ENCODE measurements at places on chromosomes 12 and 14.

GRCh38 chr14:34039428-34040047, 88.7 kb upstream of the EGLN3 start:
- DNase-seq: no peak

- DNase-seq: no peak
Measured at GRCh38 chr12:65074932-65075331, 46.2 kb downstream of the WIF1 start.

- no peak for DNase-seq
Measured at GRCh38 chr12:52805739-52806138, 8.2 kb downstream of the KRT4 start.

GRCh38 chr14:33332497-33332896, 393.8 kb downstream of the NPAS3 start:
- DNase-seq: no peak

DNA sequence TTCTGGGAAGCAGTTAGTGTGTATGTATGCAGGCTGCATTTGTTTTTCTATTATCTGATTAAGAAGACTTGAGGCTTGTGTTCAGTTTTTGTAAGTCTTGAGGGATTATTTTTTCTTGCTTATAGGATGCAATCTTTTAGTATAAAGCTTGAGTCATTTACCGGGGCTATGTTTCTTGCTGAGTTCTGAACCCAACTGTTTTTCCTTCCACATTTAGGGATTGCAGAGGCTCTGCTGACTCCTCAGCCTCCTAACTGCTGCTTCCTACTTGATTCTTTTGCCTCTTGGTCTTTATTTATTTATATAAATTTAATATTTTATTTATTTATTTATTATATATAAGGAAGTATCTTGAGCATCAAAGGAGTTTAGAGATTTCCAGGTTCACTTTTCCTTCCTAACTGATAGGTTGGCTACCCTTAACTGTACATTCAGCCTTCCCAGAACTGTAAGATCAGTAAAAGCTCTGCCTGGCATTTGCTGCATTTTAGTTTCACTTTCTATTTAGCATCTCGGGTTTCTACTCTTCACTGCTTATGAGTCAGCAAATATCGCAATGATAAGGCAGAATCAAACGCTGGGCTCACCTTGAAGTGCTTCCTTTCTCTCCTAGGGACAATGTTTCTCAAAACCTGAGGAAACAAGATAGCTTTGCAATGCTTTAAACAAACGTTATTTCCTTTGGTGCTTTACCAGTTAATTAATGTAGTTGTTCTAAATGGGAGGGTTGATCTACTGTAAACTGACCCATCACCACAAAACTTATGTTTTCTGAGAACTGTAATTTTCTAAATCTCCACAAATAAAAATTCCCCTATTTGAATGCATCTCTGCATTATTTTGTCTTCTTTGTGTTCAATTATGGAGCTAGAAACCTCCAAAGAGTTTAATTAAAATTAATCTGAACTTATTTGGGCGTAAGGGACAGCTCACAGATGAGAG, 1183.7 kb upstream of the TMEM132C start:
- DNase-seq: no peak

DNA sequence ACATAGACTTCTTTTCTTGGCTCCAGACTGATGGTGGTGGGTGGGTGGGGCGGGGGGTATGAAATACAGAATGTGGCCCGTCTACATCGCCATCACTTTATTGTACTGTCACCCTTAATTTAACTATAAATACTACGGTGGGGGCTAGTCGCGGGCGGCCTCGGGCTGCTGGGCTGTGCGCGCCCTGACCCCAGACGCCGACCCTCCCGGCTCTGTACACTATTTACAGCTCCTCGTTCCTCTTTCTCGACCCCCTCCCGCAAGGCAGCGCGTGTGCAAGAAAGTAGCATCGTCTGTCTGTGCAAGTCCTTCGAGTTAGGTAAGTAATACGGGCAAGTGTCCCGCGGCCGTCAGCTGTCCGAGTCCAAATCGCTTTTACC, 1.8 kb downstream of the GSC start:
- DNase-seq: no peak

DNA sequence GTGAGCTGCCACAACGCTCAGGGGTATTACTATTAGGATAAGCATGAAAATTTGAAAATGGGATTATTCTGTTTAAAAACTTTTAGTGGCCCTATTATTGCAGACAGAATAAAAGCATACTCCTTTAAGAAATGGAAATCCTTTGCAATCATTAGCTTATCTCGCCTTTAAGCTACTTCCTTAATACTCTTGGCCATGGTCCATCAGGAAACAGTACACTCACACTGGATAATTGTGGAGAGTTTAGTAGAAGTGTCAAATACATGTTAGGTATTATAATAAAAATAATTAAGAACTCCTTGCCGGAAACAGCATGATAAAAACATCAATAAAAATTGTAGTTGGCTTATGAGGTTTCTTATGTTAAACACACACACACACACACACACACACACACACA, 100.4 kb upstream of the PPFIA2 start:
- no peak for DNase-seq

GRCh38 chr12:6336889-6337853, 4.7 kb downstream of the TNFRSF1A start:
- DNase-seq: no peak

DNA sequence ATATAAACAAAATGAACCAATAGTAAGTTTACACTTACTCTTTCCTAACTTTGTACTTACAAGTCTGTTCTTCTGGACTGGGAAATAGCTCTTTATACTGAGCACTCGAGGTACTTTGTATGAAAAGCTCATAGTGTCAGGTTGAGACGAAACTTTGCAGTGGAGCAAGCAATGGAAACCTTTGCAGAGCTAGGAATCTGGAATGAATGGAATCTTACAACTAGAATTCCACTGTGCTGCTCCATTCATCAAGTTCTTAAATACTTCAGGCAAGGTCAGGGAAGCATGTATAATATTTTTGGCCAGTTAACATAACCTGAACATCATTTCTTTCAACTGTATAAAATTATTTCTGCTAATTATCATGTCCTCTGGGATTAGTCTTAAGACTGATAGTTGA, 1327.5 kb upstream of the FLRT2 start:
- no peak for DNase-seq

- no peak for DNase-seq
Measured at GRCh38 chr12:88063375-88063774, 34.2 kb upstream of the C12orf50 start.

- DNase-seq: no peak
Measured at GRCh38 chr12:65465766-65466547, 187.5 kb downstream of the MSRB3 start.

DNA sequence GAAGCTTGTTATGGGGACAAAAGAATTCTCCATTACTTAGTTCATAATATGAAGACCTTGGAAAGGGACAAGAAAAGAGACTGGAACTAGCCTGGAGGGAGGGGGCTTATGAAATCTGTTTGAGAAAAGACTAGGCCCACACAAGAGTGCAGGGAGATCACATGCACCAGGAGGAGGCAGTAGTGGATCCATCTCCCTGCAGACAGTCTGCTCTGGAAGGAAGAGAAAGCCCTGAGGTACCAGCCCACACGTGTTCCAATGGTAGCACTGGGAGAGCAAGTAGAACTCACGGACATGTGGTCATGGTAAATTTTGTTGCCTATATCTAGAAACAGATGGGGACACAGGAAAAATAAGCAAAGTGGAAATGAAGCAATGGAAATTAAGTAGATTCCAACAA, 445.4 kb downstream of the SOX5 start:
- no peak for DNase-seq

GRCh38 chr12:107464644-107465043, 221.0 kb upstream of the PWP1 start:
- no peak for DNase-seq

GRCh38 chr12:93734784-93735183, 57.6 kb downstream of the CRADD start:
- no peak for DNase-seq

GRCh38 chr12:118704527-118705241, 276.7 kb upstream of the SRRM4 start:
- no peak for DNase-seq

- DNase-seq: no peak
Measured at GRCh38 chr12:94623161-94623920, 27.0 kb downstream of the TMCC3 start.

DNA sequence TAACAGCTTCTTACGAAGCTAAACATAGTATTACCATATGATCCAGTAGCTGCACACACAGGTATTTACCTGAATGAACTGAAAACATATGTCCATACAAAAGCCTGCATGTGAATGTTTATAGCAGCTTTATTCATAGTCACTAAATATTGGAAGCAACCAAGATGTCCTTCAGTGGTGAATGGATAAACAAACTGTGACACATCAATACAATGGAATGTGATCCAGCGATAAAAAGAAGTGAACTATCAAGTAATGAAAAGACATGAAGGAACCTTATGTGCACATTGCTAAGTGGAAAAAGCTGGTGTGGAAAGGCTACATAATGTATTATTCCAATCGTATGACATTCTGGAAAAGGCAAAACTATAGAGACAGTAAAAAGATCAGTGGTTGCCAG, 38.1 kb upstream of the JDP2 start:
- no peak for DNase-seq

DNA sequence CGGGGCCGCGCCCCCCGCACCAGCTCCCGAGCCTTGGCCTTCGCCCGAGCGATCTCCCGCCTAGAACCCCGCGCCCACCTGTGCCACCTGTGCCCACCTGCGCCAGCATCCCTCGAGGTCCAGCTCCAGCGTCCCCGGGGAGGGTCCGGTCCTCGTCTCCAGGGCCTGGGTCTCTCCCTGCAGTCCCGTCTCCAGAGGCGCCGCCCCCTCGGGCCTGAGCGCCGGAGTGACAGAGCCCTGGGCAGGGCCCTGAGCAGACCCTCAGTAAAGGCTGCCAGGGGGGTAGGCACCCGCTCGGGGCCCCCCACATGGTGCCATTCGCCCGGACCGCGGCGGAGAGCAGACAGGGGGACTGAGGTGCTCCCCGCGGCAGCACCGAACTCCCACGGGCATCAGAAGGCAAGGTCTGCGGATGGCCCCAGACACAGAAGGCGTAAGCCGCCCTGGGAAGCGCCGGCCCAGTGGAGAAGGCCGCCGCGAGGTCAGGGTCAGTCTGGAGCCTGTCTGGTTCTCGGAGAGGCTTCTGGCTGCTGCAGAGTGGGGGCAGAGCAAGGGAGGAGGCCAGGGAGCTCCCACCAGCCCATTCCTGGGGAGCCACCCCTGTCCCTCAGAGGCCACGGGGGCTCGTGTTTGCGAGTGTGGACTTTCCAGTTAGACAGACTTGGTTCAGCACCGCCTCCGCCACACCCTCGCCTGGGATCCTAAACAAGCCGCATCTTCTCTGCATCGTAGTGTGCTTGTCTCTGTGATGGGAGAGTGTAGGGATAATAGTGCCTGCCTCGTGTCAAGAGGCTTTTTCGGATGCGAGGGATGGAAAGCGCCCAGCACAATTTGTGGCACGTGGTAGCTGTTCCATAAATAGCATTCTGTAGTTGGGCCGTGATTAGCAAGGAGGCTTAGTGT, 1.1 kb upstream of the PPP1R13B start:
- peak; percentile 63 for DNase-seq

GRCh38 chr14:95370076-95370475, 50.4 kb upstream of the CLMN start:
- no peak for DNase-seq

GRCh38 chr12:64912516-64913255, 88.2 kb downstream of the TBC1D30 start:
- no peak for DNase-seq

- DNase-seq: no peak
Measured at GRCh38 chr12:56758728-56759262, 4.3 kb upstream of the HSD17B6 start.

- no peak for DNase-seq
Measured at GRCh38 chr14:96574633-96575632, 72.8 kb downstream of the PAPOLA start.

DNA sequence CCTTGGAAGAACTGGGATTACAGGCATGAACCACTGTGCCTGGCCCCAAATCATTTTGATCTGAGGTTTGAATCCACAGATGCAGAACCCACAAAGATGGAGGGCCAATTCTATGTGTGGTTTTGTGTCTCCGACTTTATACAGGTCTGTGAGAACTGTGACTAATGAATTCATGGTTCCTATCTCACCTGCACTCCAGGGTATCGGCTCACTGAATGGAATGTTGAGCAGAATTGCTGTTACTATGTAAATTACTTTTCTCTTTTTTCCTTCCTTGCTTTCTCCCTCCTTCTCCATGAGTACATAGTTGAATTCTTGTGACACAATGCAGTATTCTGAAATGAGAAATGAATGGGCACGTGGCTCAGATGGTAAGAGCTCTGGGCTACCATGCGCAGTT, 21.1 kb upstream of the GALNT16 start:
- no peak for DNase-seq

DNA sequence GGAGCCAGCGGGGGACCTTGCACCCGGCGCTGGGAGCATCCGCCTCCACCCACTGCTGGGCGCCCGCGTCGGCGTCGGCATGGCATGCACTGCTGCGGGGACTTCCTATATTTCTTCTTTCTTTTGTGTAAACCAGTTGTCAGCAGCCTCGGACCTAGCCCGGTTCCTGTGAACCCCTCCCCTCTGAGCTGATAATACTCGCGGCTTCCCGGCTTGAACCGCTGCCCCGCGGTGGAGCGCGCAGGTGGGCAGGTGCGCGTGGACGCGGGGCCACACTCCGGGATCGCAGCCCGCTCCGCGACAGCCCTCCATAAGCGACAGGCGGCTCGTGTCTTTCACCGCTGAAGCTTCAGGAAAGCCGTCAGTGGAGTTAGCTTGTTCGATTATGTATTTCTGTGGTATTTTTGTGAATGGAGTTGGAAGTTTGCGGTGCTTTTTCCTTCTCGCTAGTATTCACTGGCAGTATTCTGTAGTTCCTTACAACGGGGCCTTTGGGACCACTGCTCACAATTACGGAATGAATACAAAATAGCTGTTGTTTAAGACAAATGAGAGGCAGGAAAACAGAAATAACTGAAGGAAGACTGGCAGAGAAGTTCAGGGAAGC, 870 bp downstream of the BMAL2 start:
- peak; percentile 9 for DNase-seq

- DNase-seq: no peak
Measured at GRCh38 chr12:67877727-67878126, 111.5 kb upstream of the IFNG-AS1 start.

- DNase-seq: no peak
Measured at GRCh38 chr12:130087222-130087621, 75.0 kb upstream of the FZD10 start.

- DNase-seq: no peak
Measured at GRCh38 chr12:63047146-63047545, 103.9 kb downstream of the AVPR1A start.

DNA sequence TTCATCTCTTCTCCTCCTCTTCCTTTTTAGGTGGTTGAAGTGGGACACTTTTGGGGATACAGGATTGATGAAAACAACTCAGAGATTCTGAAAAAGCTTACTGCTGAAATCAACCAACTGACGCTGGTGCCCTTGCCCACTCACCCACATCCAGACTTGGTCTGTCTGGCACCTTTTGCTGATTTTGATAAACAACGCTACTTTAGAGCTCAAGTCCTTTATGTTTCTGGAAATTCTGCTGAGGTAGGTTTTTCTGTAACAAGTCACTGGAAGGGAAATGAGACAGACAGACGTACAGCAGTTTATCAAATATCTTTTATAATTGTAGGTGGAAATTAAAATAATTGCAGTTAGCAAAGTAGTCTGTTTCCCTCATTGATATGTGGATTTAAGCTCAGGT, 60.0 kb upstream of the ASPG start:
- no peak for DNase-seq
